ENCODE measurements at places on chromosomes 12 and 14. TPM values are rescaled to one million over a fixed set of nuclear protein-coding genes. Genes with fewer than 3 reads are reported as not detected.

PNP gene
- 81.2 TPM for total RNA-seq

ARHGDIB gene
- 20.4 TPM for total RNA-seq

SDR9C7 gene
- total RNA-seq, result not detected

IL23A gene
- total RNA-seq, result 2.3 TPM

GUCY2C gene
- 47.6 TPM for total RNA-seq

SLC2A13 gene
- total RNA-seq, result 20.0 TPM

HELB gene
- 4.6 TPM for total RNA-seq

BICDL1 gene
- total RNA-seq, result 7.7 TPM

SLC39A2 gene
- 4.2 TPM for total RNA-seq

CCDC59 gene
- total RNA-seq, result 44.4 TPM

BATF gene
- not detected for total RNA-seq

FAIM2 gene
- total RNA-seq, result 1.4 TPM

TBX3 gene
- total RNA-seq, result 133 TPM

Data from hepatocyte (in vitro differentiated cells).